AG08395 (cell line): ENCODE measurements at places on chromosomes 6 and 20.

DNA sequence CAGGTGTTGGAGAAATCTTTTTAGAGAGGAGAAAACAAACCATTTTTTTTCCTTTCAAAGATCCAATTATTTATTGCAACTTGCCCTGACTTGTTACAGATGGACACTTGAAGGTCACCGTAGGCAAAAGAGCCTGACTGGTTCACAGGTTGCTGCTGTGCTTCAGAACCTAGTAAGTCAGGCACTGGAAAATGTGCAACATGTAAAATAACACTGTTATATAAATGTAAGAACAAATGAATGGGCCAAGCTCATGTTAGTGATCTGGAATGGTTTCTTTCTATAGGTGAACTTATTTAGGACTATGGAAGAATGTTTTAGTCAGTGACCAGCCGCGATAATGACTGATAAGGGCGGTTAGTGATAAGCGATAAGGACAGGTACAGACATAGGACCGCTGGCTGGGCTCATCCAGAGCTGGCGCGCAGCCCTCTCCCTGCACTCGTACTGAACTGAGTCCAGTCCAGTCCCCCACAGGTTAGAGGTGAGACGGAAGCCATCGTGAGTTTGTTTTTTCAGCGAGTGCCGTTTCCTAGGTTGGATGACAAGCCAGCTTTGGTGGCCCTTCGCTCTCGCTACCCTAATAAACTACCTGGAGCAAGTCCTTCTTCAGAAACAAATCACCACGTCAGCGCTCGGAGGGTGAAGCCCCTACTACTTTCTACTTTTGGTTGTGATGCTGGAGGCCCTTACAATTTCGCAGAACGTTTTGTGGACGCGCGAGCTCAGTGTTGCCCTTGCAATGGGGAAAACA is 94.4 kb upstream of the PRDM1 start:
- DNase-seq: no peak

DNA sequence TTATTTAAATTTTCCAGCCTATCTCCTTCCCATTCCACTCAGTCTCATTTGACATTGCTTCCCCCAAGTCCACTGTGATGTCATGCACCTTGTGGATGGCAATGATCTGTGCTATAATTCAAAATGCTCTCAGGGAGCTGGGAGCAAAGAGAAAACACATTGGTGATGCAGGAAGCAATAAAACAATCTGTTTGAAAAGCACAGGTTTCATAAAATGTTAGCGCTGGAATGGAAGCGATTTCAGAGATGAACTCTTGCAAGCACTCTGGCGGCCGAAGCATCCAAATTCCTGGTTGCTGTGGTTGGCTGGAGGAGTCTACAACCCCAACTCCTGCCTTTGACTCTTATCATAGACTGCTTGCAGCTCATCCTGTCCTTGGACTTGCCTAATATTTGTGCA is 167.0 kb downstream of the GMPR start:
- no peak for DNase-seq

DNA sequence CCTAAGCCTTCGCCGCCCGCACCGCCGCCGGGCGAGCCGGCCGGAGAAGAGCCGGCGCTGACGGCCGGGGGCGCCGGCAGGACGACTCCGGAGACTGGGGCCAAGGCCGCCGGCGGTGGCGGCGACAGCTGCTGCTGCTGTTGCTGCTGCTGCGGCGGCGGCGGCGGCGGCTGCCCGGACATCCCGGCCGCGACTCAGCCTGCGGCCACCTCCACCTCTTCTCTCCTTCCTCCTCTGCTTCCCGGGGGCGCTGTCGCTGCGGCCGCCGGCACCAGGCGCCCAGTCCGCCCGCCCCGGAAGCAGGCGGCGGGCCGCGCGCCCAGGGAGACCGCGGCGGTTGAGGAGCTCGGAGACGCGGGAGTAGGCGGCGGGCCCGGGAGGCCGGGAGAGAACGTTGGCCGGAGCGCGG is 307 bp downstream of the RANBP9 start:
- DNase-seq: no peak

DNA sequence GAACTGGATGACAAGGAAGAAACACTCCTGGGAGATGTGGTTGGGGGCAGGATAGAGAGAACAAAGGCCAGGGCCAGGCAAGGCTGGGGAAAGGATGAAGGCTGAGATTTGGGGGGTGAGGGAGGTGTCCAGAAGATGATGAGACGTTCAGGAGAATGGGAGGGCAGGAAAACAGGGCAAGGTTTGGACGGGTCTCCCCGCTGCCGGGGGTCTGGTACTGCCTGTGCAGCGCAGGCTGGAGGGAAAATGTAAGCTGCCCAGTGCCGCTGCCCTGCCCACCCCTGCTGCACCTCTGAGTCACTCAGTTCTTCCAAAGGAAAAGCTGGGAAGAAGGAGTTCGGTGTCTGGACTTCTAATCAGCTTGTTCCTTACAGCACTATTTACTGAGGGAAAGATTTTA is 130.9 kb downstream of the DTNBP1 start:
- no peak for DNase-seq

DNA sequence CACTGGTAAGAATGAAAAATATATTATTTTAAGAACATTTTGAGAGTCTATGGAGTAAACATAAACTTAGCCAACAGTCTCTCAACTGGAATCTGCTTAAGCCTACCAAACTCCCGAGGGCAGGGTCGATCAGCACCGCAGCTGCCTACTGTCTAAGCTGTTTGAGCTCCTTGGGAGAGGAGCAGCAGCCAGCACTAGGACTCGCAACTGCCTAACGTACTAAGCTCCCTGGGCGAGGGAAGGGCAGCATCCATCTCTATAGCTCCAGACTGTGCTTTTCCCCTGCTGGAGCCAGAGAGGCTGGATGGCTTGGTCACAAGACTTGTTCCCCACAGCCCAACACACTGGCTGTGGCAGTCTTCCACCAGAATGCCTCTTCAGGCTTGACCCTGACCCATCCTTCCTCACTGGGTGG is 96.4 kb downstream of the MOXD1 start:
- DNase-seq: no peak

DNA sequence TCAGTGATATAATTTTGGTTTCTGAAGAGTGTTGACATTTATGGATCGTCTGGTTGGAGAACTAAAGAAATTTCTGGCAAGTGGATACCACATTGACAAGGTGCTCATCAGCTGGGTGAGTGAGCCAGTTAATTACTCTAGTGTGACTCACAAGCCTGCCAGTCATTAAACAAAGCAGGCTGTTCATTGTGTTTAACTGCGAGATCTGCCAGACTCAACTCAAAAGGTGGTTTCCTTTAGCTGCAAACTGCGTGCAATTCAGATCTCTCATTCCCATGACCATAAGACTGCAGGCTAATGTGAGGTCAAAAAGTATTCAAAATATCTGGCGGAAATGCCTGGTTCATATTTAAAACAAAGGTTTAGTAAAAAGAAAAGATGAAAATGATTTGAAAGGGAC is 32.5 kb upstream of the IYD start:
- DNase-seq: peak; percentile 31

DNA sequence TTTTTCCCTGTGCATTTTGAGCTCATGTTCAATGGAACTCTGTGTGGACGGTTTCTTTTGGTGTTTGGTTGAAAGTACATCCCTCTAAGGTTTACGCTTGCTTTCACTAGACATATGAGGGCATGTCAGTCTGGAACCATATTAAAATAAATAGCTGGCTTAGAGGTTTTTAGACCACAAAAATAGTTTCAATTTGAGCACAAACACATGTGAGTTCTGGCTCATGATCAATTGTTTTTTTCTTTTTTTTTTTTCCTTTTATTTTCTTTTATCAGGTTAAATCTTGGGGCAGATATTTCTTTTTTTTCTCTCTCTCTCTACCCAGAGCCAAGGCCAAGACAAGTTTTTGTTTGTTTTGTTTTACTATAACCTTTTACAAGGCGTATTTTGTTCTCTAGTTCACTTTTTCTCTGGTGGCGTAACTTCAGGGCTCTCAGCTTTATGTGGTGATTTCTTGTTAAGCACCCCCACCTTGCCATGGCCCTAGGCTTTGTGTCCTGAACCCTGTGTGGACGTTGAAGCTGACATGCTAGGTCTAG is 92.9 kb downstream of the SHLD1 start:
- peak; percentile 20 for DNase-seq

- peak; percentile 15 for DNase-seq
These were observed 24.4 kb downstream of the TBC1D32 start for GRCh38 chr6:121309768-121310469.

GRCh38 chr6:34295721-34296120 is 46.9 kb upstream of the SMIM29 start:
- no peak for DNase-seq

DNA sequence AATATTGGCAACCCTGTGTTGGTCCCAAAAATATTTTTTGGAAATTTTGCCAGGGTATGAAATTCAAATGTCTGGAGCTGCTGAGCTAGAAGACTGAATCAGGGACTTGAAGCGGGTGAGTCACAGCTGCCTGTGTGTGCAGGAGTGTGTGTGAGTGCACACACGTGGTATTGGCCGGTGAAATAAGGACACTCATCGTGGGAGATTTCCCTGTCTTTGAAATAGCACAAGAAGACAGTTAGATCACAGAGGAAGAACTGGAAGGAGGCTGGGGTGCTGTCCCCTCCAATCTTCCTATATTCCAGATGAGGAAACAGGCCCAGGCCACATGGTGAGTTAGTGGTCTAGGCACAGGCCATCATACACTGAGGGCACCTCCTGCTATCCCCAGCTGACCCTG is 123.8 kb upstream of the MLN start:
- DNase-seq: peak; percentile 93

DNA sequence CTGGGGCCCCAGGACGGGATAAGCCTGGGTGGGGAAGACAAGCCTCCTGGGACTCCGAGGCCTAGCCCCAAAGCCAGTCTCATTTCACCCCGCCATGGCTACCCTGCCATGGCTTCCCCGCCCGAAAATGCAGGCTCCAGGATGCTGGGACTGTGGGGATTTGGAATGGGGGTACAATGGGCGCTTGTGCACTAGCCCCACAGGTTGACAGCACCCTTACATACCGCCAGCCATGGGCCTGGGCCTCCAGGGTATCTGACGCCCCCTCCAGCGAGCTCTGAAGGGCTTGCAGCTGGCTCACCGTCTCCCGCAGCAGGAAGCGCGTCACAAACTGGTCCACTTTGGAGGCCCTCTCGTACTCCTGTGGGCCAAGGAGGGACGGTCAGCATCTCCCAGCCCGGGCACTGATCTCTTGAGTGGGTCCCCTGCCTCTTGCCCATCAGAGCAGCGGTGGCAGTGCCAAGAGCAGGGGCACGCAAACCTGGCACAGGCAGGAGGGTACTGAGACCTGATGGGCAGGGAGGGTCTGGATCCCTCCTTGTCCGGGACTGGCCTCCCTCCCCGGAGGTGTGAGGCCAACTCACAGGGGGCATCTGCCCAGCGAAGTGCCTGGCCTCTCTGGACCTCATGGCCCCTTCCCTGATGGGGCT is 2.0 kb upstream of the C20orf144 start:
- DNase-seq: no peak

DNA sequence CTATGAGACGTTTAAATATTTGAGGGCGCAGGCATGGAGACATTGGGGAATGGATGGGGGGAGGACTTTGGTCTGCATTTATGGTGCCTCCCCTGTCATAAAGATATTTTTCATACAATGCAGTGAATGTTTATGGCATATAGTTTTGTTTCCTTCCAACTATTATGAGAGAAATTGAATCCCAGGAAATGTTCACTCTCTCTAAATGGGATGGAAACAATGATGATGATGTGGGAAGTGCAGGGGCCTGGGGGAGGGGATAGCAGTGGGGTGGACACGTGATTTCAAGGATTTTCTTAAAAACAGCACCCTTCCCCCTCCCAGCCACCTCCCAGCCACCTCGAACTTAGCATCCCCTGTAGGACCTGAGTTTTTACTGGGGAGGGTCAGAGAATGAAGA is 69.9 kb downstream of the TOX2 start:
- DNase-seq: no peak

DNA sequence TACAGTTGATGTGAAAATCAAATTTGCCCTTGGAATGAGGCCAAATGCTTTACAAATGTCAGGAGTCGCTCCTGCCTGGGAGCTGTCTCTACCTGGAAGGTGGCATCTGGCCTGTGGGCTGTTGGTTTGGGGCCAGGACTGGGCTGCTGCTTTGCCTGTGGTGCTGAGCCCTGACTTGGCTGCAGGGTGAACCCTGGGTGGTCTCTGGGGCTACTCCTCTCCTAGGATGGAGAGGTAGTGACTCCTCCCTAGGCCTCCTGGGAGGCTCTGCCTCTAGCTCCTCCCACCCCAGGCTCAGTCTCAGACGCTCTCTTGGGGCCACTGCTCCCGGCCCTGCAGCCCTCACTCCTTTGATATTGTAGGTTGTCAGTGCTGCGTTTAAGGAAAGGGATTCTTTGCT is 47.5 kb downstream of the EFCAB8 start:
- no peak for DNase-seq

DNA sequence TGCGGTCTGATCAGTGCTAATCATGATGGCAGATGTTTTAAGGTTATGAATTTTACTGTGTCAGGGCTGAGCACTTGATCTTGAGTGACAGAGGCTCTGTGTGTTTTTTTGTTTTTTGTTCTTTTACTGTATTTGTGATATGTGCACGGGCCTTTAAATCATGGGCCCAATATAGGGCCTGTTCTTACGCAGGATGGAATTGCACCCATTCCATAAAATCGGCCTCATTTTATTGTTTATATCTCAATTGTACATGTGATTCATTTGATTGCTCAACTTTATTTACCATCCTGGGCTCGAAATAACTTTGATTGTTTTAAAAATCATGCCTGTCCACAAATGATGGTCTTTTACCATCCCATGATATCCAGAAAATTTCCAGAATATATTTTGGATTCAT is 39.3 kb upstream of the MBOAT1 start:
- DNase-seq: no peak

DNA sequence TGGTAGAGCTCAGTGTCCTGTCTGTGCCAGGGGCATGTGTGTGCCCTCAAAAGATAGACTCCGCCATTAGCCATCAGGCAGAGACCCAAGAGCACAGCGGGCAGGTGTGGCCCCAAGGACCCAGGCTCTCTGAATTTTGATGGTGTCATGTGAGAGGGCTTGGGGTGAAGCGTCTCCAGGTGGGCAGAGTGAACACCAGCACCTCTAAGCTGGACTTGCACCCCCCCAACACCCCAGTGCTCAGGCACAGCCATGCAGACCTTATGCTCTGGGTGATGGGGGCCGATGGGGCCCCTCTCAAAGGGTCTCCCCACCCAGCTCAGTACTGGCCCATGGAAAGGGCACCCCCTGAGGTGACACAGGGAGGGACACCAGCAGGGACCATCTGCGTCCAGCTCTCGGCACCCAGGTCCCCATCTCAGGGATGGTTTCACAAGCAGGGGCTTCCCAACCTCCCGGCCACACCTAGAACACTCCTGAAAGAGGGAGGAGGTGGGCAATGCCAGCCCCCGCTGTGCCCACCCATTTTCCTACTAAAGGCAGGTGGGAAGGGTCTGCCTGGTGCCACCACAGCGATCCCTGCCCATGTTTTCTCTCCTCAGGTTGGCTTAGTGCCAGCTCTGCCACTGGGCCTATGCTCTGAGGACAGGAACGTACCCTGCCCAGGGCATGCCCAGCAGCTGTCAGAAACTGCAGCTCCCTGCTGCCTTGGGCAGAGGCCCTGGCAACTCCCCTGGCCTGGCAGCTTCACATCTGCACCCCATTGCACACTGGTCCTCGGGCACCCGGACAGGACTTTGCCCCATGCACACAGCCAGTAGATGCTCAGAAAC is 3.5 kb downstream of the CST7 start:
- no peak for DNase-seq
